Dorsolateral prefrontal cortex (tissue), 122 donors: ENCODE measurements at places on chromosomes 2 and 18. TPM values are rescaled to one million over a fixed set of nuclear protein-coding genes. Genes with fewer than 3 reads are reported as not detected.

Gene VWA3B
- 2.0 TPM for total RNA-seq

Gene MEP1B
- total RNA-seq, result not detected

Gene CPO
- 2.3 TPM for total RNA-seq

Gene CYS1
- total RNA-seq, result 7.0 TPM

Gene BCL11A
- total RNA-seq, result 86.0 TPM

Gene PREB
- 33.6 TPM for total RNA-seq

Gene MC2R
- not detected for total RNA-seq

Gene GPR45
- 0.46 TPM for total RNA-seq

Gene SCN3A
- total RNA-seq, result 19.7 TPM

Gene CCNT2
- 53.0 TPM for total RNA-seq

Gene PDE1A
- total RNA-seq, result 75.6 TPM

Gene LGALSL
- 28.0 TPM for total RNA-seq

Gene MPP4
- 0.97 TPM for total RNA-seq

Gene RGPD4
- total RNA-seq, result 0.37 TPM

Gene OXER1
- total RNA-seq, result not detected

Gene ZBTB7C
- total RNA-seq, result 9.5 TPM

Gene IL1F10
- total RNA-seq, result not detected
